ENCODE measurements at places on chromosomes 11 and 22.

GRCh38 chr11:108873310-108873709 is 208.4 kb downstream of the DDX10 start:
- no peak for DNase-seq

- peak; percentile 29 for DNase-seq
These were observed 142.9 kb downstream of the CRYBB2 start for GRCh38 chr22:25362215-25362882.

- no peak for DNase-seq
These were observed 5.9 kb downstream of the ABTB2 start for GRCh38 chr11:34351687-34352469.

GRCh38 chr11:66856496-66857233 is at the start of gene LRFN4:
TSS of gene LRFN4 (plus strand) at chr11:66857064. CDS start at chr11:66857745, 681 bp downstream.
- peak; percentile 20 for DNase-seq

GRCh38 chr11:86386746-86387145 is 12.1 kb downstream of the CCDC81 start:
- DNase-seq: no peak

GRCh38 chr11:106415510-106415909 is 338.0 kb downstream of the AASDHPPT start:
- no peak for DNase-seq

DNA sequence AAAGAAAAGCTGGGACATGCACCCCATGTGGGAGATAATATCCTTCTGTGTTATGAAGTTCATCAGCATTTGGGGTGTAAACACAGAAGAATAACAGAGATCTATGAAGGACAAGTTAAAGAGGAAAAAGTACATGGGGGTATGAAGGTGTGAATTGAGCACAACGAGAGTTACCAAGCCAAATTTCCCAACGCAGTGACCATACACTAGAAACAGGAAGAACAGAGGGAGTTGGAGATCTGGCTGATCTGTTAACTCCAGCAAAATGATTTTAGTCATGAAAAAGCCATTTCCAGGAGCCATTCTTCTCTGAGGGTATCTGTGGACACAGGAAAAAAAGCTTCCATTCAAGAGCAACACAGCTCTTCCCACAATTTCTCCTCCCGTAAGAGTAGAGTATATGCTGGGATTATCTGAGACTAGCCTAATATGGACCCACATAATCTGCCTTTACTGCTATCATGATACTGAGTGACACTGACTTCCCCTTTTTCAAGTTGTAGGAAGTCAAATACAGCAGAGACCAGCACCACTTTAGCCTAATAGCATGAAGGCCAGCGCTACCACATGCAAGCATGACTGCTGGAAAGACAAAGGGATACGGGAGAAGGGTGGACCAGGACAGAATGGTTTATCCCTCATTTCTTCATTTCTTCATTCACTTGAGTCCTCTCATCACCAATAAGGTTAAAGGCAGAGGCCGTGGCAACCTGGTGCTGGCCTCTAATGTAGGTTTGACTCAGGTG is 19.6 kb upstream of the OR8D2 start:
- DNase-seq: peak; percentile 40

GRCh38 chr11:73660497-73661034 is 14.2 kb downstream of the PLEKHB1 start:
- no peak for DNase-seq

DNA sequence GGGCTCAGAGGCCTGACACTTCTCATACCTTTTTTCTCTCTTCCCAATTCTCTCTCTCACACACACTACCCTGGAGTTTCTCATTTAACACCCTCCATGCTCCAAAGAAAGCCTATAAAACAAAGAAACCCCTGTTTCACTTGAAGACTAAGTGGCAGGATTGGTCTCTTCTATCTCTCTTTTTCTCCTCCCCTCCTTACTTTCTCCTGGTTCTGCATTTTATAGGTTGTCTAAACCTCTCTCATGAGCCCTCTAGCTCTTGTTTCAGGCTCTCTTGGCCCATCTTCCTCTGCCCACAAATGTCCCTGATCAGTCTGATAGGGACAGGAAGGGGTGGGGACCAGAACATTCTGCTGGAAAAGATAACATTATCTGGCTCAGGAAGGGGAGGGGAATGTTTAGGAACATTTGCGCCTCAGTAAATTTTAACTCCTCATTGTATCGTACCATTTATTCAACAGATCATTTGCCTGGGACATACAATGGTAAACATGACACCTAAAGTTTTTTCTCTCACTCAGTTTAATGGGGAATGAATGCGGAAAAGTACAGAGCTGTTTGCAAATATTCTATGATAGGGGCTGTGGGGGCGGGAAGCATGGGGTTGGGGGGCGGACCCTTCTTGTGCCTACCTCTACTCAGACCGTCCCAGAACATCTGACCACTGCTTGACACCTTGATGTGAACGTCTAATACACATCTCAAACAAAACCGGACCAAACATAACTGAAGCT is 10.8 kb downstream of the CRYBA4 start:
- DNase-seq: no peak

DNA sequence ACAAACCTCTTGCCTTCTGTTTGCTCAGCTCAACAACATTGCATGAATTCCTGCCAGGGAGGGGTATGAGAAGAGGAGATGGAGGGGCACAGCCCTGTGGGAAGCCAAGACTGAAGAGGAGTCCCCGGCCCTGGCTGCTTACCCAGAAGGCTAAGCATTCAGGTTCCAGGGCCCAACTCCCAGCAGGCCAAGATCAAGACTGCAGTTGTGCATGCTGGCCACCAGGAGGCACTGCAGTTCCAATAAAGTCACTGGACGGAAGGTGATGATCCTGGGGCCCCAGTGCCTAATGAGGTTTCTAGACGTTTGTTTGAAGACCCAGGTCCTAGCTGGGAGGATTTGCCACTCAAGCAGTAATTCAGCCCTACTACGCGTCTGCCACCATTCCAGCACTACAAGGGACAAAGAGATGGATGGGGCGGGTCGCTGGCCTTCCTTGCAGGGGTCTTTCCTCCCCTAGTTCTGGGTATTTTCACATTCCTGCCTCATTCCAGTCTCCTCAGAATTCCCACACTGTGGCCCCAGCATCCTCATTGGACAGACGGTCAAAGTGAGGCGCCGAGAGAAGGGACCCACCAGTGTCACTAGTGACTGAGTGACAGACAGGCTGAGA is 23.6 kb downstream of the ALX4 start:
- peak; percentile 39 for DNase-seq

- DNase-seq: no peak
These were observed 12.8 kb downstream of the CPSF7 start for GRCh38 chr11:61416941-61417340.

Measured in CD14-positive monocyte (primary cell).